ENCODE measurements at places on chromosomes 6 and 20.

- no peak for DNase-seq
These were observed 2.8 kb upstream of the CCDC170 start for GRCh38 chr6:151490996-151491395.

- no peak for DNase-seq
These were observed 14.4 kb downstream of the NT5E start for GRCh38 chr6:85464260-85464644.

DNA sequence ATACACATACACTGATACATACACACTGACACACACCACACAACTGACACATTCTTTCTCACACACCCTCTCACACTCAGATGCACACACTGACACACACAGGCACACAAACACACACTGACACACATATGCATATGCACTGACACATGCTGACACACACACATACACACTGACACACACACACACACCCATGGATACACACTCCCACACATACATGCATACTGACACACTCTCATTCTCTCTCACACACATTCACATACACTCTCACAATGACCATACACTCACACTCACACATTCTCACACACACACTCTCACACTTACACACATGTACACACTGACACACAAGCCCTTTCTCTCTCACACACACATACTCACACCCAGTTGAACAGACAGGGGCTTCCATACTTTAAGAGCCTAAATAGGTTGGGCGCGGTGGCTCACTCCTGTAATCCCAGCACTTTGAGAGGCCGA, 236.4 kb downstream of the LRFN2 start:
- DNase-seq: no peak

DNA sequence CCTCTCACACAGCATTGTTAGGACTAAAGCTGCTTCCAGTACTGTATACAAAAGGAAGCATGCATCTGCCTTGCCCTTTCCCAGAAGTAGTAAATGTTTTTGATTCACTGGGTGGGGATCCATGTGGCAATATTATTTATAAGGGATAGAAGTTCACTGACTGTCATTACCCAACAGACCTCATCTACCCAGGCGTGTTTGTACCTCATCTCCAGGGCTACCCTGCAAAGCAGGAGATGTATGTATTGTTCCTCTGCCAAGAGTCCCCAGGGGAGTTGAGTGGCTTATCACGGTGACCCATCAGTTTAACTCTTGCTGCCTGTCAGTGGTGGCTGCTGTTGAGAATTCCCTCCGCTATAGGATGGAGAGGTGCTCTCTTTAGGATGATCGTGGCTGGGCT, 42.5 kb downstream of the SLC24A3 start:
- no peak for DNase-seq

DNA sequence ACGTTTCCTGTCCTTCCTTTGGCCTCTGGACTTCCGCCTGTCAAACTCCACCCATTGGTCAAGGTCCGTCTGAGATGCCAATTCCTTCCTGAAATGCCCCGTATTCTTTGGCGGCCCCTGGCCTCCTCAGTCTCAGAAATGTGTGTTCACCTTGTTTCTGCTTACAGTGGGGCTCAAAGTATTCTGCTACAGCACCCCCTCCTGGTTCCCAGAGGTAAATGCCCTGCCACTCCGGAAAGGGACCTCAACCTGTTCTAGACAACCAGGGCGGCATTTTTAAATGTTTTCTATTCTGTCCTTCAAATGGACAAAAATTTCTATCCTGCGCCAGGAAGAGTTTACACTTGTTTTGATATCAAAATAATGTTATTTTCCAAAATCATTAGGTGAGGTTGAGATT, 12.1 kb upstream of the PAX1 start:
- no peak for DNase-seq

- DNase-seq: no peak
These were observed 25.9 kb downstream of the RNASET2 start for GRCh38 chr6:166930354-166930891.

- no peak for DNase-seq
These were observed 43.8 kb upstream of the SYNDIG1 start for GRCh38 chr20:24425523-24426135.

- DNase-seq: no peak
These were observed 16.9 kb upstream of the ANGPT4 start for GRCh38 chr20:933029-933428.

DNA sequence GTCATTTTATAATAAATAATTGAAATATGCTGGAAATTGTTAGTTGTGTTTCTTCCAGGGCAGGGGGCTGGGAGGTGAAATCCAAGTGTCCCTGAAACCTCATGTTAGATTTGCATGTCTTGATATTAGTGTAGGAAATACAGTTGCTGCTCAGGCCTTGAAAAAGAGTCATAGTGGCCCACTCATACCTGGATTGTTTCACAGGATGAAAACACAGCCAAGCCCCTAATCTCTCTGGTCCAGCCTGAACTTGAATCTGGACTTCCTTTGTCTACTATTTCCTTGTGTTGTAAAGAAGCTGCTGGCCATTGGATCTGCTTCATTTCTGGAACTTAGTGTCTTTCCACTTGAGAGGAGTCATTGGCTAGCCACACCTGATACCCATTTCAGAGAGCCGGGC, 108.8 kb upstream of the JARID2 start:
- no peak for DNase-seq

DNA sequence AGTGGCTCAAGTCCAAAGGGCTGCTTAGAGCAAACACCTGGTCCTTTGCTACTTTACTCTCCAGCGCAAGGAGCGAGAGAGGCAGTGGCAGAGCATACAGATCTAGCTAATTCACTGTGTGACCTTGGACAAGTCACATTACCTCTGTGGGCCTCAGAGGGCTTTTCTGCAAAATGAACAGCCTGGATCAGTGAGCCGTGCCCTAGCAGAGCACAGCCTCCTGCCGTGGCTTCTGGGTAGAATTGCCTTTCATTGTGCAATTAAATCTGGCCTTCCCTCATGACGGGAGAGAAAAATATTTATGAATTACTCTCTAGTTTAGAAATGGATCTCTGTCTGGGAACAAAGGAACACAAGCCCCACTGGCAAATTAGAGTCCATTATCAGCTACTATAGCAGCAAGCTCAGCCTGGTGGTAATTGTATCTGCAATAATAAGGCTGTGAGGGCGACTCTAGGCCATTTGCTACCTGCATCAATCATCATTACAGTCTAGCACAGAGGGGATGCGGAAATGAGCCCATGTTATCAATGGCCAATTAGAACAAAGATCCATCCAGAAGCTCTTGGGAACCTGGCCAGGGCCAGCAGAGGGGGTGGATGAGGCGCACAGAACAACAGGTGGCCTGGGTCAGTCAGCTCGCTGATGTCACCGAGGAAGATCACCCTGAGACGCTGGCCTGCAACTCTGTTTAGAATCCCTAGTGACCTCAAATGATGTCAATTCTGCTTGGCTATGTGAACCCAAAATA, 114.2 kb upstream of the LY86 start:
- no peak for DNase-seq

GRCh38 chr20:48015943-48016723, 230.9 kb upstream of the SULF2 start:
- no peak for DNase-seq

DNA sequence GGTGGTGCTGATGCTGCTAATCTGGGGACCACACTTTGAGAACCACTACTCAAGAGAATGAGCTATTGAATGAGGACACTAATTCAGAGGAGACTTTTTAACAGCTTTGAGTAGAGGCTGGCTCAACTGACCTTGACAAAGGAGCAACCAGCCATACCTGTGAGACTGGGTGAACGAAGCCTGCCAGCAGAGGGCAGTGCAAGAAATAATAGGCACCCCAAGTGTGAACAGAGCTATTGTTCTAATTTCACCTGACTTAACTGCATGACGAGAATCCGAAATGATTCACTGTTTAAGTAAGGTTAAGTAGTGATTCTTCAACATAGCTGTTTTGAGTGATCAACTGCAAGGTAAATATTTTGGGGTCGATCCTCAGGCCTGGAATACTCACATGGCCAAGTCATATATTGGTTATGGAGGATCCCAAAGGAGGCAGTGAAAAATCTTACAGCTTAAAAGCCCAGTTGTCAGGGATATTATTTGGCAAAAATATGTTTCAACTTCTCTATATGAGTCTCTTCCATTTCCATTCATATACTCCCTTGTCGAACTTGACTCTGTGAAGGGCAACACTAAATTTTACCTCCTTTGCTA, 550.5 kb upstream of the MARCKS start:
- peak; percentile 92 for DNase-seq

DNA sequence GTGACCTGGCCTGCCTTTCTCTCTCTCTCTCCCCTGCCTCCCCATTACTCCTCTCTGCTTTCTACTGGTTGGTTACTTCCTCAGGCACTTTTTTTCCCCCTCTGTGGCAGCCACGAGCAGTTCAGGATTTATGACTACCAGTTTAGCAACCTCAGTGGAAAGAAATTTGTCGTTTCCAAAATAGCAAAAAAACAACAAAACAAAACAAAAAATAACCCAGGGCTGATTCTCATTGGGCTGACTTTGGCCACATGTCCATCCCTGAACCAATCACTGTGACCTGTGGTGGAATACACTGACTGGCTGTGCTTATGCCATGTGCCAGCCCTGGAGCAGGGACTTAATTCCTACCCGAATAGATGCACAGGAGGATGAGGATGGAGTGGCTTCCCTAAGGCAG, 137.4 kb downstream of the TFAP2C start:
- no peak for DNase-seq

GRCh38 chr6:122165014-122165413, 234.4 kb upstream of the HSF2 start:
- DNase-seq: no peak

DNA sequence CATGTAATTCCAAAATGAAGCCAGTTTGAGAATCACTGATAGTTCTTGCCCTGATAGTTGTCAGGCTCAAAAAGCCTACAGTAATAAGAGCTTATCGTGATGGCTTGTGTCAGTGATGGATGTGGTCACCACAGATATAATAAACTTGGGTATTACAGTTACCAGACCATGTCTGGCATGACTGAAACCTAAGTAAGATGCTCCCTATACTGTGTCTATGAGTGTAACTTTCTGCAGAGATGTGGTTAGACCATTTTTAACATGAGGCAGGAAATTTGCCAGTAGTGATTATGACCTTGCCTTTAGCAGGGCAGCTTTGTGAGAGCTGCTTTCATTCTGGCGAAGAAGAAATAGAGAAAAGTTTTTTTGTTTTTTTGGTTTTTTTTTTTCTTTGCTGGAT, 90.2 kb downstream of the ANKS1A start:
- no peak for DNase-seq

DNA sequence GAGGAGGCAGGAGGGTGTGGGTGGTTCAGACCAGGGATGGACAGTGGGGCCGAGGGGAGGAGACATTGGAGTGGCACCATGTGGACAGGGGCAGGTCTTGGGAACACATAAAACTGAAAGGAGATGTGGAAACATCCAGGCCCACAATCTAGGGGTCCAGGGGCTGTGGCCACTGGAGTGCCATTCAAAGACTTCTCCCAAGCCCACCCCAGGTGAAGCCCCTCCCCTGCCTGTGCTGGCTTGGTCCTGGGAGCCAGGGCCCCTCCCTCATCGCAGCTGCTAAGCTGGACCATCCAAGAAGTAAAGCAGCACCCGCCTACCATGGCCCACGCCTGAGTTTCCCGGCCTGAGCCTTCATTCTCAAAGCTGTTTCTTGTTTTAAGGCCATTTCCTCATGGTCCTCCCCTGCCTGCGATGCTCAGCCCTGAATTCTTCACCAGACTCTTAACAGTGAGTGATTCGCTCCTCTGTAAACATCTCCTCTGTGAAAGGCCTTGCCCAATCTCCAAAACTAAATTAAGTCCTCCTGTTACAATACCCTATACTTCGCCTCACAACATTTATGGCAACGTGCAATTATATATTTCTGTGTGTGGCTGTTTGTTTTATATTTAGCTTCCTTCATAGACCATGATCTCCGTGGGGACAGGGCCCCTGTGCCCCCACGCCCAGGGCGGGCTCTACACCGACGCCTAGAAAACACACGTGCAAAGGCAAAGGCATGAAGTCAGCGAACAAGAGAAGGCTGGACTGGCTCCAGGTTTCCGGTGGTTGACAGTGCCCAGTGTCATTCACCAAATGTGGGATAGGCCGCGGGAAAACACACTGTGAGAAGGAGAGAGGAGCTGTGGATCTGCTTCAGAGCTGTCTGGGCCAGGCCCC, 267.8 kb downstream of the ERMARD start:
- no peak for DNase-seq

DNA sequence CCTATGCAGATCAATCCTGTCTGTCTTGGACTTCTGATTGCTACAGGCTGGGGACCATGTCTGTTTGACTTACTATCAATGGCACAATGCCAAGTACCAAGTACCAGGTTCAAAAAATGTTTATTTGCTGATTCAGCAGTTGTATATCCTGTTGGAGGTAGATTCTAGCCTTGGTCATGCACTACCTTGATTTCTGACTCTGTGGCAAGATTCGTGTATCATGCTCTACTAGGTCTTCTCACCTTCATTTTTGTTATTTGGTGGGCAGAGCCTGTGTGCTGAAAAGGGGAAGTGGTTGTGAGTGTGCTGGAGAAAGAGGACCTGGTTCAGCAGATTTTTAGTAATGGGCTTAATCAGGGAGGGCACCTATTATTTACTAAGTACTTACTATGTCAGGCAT, 192.4 kb upstream of the MYLIP start:
- no peak for DNase-seq

DNA sequence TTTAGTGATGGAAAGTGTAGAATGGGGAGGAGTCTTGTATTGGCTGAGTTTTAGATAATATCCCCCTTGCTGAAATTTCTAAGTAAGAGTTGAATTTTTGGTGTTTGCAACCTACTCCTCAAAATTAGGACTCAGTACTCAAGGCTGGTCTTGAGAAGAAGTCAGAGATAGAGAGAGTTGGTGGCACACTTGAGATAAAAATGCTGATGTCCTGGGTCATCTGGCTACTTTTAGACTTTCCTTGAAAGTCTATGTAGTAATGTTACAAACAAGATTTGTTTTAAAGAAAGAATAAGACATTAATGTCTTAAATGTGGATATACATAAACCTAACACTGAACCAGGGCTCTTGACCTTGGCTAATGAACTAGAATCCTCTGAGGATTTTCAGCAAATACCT, 62.5 kb upstream of the MLIP start:
- no peak for DNase-seq

GRCh38 chr20:55097621-55098020, 622.2 kb downstream of the DOK5 start:
- DNase-seq: no peak

GRCh38 chr20:62045529-62046285, 20.0 kb downstream of the TAF4 start:
- DNase-seq: no peak

GRCh38 chr20:38730989-38731737, 6.9 kb downstream of the SLC32A1 start:
- DNase-seq: peak; percentile 62

- no peak for DNase-seq
These were observed 26.8 kb upstream of the CRIP3 start for GRCh38 chr6:43335469-43335868.
